CD4-positive, alpha-beta T cell treated with Interleukin-2 at 100 ng/mL for 4 hours (primary cell): ENCODE measurements at places on chromosomes 2 and 18.

DNA sequence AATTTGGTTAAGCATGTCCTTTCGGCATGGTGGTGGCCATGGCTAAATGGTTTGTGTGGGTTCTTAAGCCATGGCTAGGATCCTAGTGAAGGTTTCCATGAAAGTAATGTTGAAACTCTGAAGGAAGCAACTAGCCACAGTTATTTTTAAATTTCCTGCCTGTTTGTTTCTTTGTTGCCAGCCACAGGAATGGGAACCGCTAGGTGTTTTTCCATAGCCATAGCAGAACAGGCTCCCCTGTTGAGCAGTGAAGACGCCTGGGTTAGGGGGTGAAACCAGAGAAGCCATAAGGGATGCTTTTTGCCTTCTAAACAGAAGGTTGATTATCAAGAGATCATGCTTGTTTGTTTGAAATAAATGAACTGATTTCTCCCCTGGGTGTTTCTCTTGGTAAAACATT lies 60.1 kb upstream of the CHMP1B start:
- no peak for DNase-seq

DNA sequence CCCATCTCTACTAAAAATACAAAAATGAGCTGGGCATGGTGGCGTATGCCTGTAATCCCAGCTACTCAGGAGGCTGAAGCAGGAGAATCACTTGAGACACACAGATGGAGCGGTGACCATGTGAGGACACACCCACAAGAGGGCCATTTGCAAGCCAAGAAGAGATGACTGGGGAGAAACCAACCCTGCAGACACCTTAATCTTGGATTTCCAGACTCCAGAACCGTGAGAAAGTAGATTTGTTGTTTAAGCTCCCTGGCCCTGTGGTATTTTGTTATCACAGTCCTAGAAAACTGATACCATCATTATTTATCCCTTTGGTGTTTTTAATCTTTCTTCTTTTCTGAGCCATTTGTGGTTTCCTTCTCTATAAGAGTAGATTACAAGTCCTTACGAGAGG lies 88.6 kb upstream of the ID2 start:
- no peak for DNase-seq

DNA sequence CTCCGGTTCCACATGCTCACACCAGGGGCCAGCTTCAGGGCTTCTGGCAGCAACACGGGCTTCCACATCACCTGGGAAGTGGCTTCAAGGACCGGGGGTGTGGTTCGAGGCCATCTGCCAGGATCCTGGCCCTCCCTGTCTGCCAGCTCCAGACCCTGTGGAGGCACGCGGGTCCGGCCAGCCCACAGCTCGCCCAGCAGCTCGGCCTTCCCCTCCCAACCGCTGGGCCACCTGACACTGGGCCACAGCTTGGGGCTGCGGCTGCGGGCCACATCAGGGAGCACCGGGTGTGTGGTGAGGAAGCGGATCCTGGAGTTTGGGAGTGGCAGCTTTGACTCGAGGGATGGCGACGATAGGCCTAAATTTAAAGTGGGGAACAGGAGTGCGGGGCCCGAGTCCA lies 7.0 kb downstream of the C2orf81 start:
- no peak for DNase-seq

GRCh38 chr18:56659111-56659510 lies 8.0 kb downstream of the WDR7 start:
- DNase-seq = no peak

DNA sequence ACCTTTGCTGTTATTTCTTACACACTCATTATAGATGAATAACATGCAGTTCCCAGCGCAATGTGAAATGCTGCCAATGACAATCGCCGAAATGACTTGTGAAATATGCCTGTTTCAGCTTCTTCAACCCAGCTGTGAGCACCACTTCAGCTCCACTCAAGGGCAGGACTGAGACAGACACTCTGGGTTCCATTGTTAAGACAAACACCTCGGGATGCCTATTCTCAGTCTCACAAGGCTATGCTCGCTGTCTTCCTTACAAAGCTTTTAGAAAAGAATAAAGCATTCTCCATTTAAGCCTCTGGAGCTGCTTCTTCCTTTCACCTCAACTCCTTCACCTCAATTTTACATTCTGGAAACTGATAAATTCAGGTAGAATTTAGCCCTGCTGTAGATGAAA lies 4.2 kb downstream of the CBLN2 start:
- no peak for DNase-seq

GRCh38 chr2:99936065-99936464 lies 206.3 kb downstream of the AFF3 start:
- no peak for DNase-seq

DNA sequence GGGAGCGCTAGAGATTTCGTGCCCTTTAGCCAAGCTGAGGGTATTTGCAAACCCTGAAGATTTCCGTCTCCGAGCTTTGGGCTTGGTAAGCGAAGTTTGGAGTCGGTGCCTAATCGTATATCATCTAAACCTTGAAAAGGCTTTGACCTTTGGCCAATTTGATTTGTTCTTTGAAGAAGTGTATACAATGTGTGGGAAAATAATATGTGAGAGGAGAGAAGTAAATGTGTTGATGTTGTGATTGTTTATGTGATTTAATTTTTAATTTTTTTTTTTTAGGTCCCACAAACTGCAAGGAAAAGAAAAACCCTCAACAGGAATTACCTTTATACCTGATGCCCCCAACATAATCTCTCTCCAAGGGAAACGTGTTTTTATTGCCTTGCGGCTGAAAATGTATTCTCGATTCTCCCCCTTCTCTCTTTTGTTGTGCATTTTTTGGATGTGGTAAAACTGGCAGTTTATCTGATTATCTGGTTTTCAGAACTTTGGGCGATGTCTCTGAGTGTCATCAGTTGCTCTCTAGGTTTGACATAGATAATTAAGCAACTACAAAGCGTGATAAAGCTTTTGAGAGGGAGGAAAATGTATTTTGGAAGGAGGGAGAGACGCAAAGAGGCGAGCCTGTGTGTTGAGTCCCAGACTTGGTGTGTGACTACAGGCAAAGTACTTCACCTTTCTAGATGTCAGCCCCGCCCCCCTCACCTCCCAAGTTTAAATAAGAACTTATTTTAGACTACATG lies 912 bp upstream of the FBXO11 start:
- peak; percentile 63 for DNase-seq

DNA sequence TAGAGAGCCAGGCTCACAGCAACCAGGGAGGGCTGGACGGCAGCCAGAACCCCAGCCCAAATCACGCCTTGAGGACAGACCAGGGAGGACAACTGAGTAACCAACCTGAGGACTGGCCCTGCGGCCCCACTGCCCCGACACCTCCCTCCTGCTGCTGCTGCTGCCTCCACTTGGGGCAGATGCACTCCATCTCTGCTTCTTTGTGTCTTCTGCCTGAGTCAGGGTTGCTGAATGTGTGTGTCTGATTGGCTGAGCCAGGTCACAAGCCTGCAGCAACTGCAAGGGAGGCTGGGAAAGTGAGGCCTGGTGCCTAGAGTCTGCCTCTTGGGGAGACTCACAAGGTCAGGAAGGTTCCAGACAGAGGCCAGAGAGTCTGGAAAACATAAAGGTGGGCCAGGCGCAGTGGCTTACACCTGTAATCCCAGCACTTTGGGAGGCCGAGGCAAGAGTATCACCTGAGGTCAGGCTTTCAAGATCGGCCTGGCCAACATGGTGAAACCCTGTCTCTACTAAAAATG lies 83.4 kb downstream of the ZFP36L2 start:
- peak; percentile 45 for DNase-seq

DNA sequence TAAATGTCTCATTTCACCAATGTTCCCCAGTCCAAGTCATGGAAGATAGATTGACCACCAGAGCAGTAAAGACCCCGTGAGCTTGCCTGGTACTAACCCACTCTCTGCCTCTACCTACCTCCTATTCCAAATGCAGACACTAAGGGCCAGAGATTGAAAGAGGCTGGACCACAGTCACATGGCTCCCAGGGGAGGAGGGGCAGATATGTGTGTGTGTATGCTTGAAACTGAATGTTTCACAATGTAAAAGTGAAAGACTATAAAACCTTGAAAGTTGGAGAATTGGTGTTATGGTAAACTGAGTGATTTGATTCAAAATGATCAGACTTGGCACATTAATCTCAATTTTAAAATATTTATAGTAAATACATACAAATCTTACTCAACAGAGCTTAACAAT lies 21.7 kb upstream of the KLHL29 start:
- no peak for DNase-seq

DNA sequence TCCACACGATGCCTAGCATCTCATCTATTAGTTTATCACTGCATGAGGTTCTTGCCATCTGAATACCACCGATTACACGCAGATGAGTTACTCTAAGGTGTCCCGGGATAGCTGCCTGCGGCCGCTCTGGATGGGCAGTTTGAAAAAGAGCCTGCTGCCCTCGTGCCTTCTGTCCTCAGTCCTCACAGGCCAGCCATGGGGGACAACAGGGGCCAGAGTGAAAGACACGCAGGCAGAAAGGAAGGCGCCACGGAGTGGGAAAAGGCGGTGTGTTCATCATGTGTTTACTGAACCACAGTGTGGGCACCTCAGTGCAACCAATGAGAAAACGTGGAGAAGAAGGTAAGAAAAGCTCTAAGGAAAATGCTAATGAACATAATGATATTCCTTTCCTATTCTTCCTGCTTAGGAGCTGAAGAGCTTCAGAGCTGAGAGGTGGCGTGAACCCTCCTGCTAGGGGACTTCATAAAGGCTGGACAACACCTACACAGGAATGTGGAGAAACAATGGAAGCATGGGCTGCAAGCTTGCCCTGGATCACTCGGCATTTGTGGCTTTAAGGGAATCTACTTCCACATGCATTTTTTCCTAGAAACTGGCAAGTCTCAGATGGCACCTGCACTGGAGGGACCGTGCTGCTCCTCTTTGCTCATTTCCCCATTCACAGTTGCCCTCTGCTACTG lies 50.9 kb downstream of the CABYR start:
- DNase-seq = no peak

GRCh38 chr2:190707726-190708125 lies 58.8 kb downstream of the NAB1 start:
- DNase-seq = no peak

GRCh38 chr18:60568220-60568619 lies 195.6 kb upstream of the MC4R start:
- DNase-seq = no peak

DNA sequence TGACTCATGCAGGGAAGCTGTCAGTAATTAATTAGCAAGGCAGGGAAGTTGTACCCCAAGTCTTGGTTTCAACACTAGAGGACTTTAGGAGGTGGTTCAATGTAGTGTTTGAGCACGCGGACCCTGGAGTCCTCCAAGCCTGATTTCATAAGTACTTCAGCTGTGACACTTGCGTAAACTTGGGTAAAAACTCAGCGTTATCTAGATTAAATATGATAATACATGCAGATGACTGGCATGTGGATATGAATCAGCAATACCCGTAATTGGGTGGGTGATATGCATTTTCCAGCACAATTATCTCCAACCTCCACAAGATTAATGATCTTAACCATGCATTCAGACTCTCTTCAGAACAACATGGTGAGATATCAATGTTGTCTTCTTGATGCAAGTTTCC lies 5.2 kb downstream of the UGT1A7 start:
- DNase-seq = no peak

GRCh38 chr2:169388161-169388560 lies 25.8 kb upstream of the LRP2 start:
- no peak for DNase-seq

- DNase-seq = no peak
Measured at GRCh38 chr18:21181766-21182165, 60.3 kb upstream of the GREB1L start.
